ENCODE measurements at places on chromosomes 2 and 18. TPM values are rescaled to one million over a fixed set of nuclear protein-coding genes. Genes with fewer than 3 reads are reported as not detected.

GRCh38 chr2:195820373-195820772 is 163.3 kb downstream of the SLC39A10 start:
- DNase-seq: peak; percentile 70

- no peak for DNase-seq
Observed at GRCh38 chr2:99877963-99878362, 264.4 kb downstream of the AFF3 start.

- peak; percentile 20 for DNase-seq
Observed at GRCh38 chr2:135925571-135925970, 49.3 kb upstream of the MCM6 start.

- no peak for DNase-seq
Observed at GRCh38 chr18:49301608-49302007, 158.8 kb downstream of the DYM start.

DNA sequence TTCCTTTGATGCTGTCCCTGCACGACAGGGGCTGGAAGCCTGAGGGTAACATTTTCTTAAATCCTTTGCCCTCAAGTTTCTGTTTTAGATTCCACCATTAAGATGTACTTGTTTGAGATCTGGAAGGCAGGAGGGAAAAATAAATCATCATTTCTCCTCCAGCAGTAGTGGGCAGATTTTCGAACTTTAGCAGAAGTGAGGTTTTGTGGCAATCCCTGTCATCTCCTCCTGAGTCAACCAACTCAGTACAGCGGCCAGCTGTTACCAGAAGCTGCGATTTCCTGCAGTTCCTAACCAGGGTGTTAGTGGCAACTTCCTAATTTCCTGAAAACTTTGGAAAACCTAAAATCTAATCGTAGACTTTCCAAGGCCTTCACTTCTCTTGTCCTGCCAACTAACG is 517.2 kb upstream of the ACVR2A start:
- peak; percentile 8 for DNase-seq

DNA sequence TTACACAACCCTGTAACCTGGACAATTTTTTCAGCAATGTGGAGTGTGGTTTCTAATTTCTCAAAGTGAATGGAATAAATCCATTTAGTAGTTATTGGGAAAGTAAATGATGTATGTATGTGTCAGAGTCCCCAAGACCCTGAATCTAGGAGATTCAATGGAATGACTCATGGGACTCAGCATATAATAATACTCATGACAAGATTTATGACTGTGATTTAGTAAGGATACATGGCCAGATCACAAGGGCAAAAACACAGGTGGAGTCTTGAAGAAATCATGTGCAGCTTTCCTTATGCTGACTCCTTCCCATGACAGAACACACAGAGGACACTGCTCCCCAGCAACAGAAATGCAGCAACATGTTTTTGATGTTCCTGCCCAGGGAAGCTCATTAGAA is 1877.7 kb upstream of the LRRTM1 start:
- DNase-seq: no peak

DNA sequence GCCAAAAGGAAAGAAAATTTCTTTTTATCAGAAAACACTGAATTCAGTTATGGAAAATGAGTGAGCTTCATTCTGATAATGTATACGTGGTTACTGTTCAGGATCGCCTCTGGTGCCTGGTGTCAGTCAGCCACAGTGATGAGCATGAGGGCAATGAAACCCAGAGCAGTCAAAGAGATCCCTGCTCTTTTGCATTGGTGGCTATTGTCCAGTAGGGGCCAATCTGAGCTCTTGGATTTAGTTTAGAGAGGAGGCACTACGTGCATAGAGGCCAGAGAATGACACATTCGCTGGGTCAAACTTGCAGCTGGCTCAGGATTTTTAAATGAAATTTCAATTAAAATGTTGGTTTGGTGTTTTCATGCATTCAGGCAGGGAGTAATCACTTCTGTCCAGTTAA is 522.9 kb downstream of the TMEM182 start:
- no peak for DNase-seq

GRCh38 chr2:71796174-71796593 is 342.8 kb downstream of the DYSF start:
- DNase-seq: peak; percentile 41

DNA sequence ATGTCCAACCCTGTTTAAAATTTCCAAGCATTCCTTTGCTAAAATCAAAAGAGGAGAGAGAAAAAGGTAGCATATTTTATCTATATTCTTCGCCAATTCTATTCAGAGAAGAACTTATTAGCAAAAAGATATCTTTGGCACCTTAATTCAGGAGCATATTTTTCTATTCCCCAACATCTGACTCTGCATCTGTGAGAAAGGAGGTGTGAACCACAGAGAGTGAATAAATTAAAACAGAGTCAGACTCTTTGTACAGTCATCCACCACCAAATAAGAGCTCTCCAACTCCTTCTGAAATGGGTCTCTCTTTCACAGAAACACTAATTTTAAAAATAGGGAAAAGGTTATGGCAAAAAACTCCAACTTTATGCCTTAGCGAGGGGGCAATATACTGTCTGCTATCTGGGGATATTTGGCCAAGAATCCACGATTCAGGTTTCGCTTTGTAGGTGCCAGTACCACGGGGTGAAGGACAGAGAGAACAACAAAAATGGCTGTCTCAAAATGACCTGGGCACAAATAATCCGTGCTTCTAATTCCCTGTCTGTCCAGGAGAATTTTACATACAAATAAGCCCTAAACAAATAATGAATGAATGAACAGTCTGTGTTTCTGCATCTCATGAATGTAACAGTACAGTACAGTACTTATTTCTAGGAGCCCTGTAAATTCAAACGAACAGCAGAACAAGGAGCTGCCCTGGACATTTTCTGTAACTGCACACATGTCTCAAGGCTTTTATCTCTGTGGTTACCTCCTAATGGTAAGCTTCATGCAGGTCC is 43.4 kb downstream of the EPB41L3 start:
- DNase-seq: no peak

DNA sequence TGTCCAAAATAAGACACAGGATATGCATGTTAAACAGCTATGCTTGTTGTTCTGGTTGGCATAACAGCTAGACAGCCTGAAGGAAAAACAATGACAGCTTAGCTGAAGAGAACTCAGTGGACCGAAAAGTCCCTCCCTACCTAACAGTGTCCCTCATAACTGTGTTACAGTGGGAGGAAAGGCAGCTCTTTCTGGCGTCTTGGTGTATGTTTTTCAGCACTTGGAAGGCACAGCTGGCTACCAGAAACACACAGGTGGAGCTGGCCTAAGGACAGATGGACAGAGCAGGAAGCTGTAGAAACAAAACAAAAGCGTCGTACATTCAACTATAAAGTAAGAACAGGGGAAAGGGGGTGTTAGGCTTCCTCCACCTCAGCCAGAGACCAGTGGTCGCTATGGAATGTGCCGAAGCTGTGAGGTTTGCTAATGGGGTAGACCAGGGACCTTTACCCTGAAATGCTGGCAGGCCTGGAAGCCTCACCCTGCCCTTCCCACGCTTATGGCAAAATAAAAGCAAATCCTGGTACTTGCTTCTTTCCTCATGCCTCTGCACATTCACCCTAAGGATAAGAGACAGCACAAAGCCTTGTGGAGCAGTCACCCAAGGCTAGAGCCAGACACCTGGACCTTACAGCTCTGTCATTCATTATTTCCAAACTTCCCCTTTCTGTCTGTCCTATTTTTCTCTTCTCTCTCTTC is 103.5 kb upstream of the TRIB2 start:
- DNase-seq: no peak

- no peak for DNase-seq
Observed at GRCh38 chr2:69563021-69563420, 80.5 kb downstream of the AAK1 start.

DNA sequence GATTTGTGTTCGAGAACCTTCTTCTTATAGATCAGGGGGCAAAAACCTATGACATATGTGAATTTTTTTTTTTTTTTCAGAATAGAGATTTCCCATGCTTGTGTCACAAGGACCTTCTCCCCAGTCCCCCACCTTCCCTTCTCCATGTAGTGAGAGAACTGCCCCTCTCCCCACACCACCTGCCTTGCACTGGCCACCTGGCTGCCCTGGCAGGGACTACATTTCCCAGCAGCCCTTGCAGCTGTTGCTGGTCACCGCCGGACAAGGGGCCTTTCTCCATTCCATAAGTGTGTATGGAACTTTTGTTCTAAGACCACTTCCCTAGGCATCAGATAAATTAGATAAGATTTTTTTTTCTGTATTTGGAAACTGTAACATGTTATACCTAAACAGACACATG is 22.2 kb downstream of the MBP start:
- no peak for DNase-seq

GRCh38 chr18:5961828-5962150 is 66.5 kb upstream of the TMEM200C start:
- DNase-seq: no peak

- peak; percentile 12 for DNase-seq
Observed at GRCh38 chr2:219514196-219514761, at the start of gene ASIC4. ASIC4 (plus strand) TSS chr2:219514482; CDS start chr2:219514725, 243 bp downstream.

GRCh38 chr18:71237641-71238040 is 948.8 kb downstream of the SOCS6 start:
- no peak for DNase-seq

GRCh38 chr2:176149939-176150583 is 1.3 kb upstream of the HOXD4 start:
- DNase-seq: no peak

- no peak for DNase-seq
Observed at GRCh38 chr18:63470751-63471150, 6.0 kb upstream of the SERPINB5 start.

- no peak for DNase-seq
Observed at GRCh38 chr2:47014564-47015051, 99.0 kb upstream of the MCFD2 start.

DNA sequence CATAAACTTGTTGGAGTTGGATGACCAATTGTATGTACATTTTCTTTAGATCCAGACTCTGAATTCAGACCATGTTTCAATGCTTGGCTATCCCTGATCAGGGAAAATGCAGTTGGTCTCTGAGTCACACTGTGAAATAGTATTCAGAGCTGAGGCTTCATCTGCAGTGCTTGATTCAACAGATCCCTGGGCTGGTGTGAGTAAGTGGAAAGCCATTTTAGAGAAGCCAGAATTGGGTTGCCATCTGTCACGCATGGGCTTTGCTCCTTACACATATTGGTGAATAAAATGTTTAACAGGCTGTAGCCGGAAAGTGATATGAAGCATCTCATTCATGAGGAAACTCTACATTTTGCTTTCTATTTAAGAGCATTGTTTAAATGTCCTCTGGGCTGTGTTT is 50.0 kb upstream of the ACYP2 start:
- DNase-seq: peak; percentile 33

DNA sequence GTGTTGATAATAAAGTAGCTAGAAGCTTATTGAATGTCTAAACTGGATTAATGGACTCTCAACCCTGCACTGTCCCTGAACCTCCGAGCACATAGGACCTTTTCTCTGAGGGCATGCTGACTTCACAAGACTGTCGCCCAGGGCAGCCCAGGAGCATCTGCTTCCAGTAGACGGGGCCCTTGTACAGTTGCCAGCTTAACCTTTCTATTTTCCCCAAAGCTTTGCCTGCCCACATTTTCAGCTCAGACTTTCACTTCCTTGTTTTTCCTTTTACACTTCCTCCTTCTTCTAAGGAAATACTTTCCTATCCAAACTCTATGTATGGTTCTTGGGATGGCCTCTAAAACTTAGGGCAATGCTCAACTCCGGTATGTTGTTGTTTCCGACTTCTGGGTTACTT is 1.3 kb downstream of the VWA3B start:
- DNase-seq: no peak

DNA sequence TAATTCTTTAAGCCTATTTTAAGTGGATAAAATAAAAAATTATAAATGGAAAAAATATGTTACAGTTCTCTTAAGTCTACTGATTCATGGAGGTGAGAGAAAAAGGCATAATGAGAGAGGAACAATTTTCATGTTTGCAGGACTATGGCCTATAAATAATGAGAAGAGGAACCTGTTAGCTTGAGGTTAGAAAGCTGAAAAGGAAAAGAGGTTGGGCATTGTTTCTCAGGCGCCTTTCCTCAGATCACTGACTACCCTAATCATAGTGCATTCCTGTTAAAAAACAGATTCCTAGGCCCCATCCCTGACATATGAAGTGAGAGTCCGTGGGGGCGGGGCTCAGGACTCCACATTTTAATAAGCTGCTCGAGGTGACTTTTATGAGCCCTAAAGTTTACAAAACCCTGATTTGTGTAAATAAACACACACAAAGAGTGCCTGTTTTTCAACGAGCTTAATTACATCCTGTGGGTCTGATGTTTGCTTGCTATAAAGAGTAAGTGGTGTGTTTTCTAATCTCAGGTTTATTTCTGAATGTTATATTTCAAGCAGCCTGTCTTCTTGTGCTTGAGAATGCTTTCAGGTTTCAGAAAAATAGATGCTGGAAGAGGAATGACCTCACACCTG is 335.5 kb downstream of the CLIP4 start:
- no peak for DNase-seq

GRCh38 chr18:63181706-63182309 is 137.8 kb downstream of the BCL2 start:
- DNase-seq: no peak

DNA sequence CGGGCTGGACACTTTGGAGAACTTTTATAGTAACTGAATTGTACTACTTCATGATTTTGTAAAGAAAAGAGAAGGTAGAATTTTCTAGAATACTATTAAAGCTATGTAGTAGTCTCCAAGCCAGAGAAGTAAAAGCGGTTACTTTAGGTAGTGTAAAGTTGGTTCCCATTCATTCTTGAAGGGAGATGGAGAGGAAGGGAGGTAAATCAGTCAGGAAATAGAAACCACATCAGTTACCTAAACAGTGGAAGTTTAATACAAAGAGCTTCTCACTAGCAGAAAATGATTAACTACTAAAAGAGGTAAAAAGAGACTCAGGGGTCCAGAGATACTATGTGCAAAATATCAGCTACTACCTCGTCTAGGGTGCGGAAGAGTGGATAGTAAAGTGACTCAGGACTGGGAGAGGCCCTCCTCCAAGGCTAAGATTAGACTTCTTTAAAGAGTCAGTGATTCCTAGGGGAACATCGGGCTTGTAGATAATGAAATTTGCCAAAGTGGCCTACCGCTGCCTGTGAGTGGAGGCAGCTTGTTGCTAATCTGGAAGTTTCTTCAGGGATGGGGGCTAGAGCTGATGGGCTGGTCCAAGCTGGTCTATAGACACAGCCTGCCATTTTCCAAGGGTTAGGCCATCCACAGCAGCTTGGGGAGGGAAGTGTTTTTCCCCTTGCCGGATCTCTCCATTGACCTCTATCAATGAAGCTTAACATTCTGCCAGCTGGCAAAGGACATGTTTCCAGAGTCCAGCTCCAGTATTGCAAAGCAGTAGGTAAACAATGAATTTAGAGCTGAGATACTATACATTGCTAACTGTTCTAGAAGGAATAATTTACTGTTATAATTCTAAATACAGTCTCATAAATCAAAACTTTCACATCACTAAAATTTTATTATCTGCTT is 246.4 kb upstream of the BOD1L2 start:
- DNase-seq: no peak

GRCh38 chr18:59055345-59056032 is 84.2 kb upstream of the SEC11C start:
- no peak for DNase-seq

GPC1 gene
- 88.9 TPM for total RNA-seq

ACOXL gene
- not detected for total RNA-seq

NOSTRIN gene
- 0.43 TPM for total RNA-seq

LINC00305 gene
- not detected for total RNA-seq

CD8B2 gene
- not detected for total RNA-seq

GALNT3 gene
- total RNA-seq: 4.3 TPM

KCNG3 gene
- under 0.01 TPM for total RNA-seq

IL1RL1 gene
- 0.32 TPM for total RNA-seq

INPP4A gene
- total RNA-seq: 26.8 TPM

ZSWIM2 gene
- not detected for total RNA-seq

SPP2 gene
- total RNA-seq: not detected

DTNA gene
- 6.8 TPM for total RNA-seq

SIX3 gene
- not detected for total RNA-seq

NYAP2 gene
- total RNA-seq: not detected

All from fibroblast of villous mesenchyme (primary cell).